ENCODE measurements at places on chromosomes 3 and 15.

GRCh38 chr3:63015614-63016309 is 140.5 kb upstream of the CADPS start:
- DNase-seq, result no peak

- DNase-seq, result no peak
These were observed 630.4 kb upstream of the TBL1XR1 start for GRCh38 chr3:177827511-177828207.

- DNase-seq, result no peak
These were observed 82.0 kb downstream of the GMNC start for GRCh38 chr3:190780524-190780923.

- no peak for DNase-seq
These were observed 48.6 kb upstream of the TGFBR2 start for GRCh38 chr3:30557746-30558303.

DNA sequence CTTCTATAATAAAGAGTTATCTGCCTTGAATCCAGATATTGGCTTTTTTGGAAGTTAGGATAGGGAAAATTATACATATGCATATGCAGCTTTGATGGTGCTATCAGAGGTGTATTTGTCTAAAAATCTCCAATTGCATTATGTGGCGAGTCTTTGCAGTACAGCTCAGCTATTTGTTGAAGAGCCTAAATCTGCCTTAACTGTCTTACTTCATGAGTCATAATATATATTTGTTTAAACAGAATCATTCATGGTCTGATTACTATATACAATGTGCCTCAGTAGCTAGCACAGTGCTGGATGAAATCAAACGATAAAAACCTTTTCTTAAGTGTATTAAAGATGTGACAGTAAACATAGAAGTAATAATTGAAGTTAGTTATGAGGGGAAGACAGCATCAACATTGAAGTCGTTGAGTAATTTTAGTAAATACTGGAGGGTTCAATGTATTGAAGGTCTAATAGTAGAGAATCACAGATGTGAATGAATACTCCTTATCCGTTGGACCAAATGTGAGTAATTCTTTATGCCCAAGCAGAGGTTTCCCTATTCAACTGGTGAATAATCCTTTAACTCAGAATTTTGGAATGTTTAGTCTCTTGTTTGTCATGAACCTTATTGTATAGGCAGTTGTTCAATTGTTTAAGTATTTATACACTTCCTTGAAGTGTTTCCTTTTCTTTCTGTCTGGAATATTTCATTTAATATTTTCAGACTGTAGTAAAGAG is 74.8 kb upstream of the NAALADL2 start:
- DNase-seq, result no peak

GRCh38 chr3:137222736-137223225 is 265.0 kb downstream of the IL20RB start:
- DNase-seq, result no peak

- no peak for DNase-seq
These were observed 11.2 kb upstream of the HOMER2 start for GRCh38 chr15:82963471-82964341.

GRCh38 chr3:63067999-63068645 is 192.9 kb upstream of the CADPS start:
- DNase-seq, result no peak

- DNase-seq, result no peak
These were observed 15.9 kb downstream of the SSR3 start for GRCh38 chr3:156539051-156539450.
